Fibroblast of skin of abdomen (primary cell): ENCODE measurements at places on chromosomes 3 and 15.

GRCh38 chr3:127485396-127486170 is 105.0 kb downstream of the TPRA1 start:
- no peak for DNase-seq

DNA sequence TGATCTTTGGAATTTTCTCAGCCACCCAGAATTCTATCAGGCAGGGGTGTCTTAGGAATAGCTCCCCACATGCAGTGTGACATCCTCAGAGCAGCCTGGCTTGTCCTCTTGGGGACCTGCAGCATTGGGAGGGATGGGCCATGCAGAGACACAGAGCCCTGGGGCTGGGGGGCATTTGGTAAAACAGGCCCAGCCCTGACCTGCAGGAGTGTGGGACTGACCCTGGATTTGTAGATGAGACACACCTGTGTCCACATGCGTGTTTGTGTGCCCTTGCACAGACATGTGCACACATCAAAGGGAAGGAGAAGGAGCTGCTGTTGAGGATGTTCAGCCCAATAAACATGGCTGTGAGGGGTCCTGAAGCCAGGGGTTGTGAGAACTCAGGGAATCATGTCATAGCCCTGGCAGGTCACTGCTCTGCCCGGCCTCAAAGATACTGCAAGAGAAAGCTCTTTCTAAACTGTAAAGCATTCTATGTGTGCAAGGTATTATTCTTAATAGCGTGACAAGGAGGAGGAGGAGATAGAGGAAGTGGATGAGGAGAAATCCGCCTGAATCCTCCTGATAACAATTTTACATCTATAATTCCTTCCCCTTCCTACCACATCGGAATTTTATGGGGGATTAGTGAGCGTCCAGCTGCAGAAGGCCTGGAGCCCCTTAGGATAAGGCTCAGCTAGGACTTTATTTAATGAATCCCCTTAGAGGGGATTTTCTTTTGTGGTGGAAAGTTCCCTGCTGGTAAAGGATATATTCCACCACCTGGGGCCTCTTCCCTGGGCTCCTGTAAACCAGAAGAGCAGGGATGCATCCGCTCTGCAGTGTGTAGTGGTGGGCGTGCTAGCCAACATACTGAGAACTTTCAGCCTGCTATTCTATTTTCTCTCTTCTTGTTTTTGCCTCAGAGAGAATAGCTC is 245.5 kb downstream of the EPHB1 start:
- no peak for DNase-seq

DNA sequence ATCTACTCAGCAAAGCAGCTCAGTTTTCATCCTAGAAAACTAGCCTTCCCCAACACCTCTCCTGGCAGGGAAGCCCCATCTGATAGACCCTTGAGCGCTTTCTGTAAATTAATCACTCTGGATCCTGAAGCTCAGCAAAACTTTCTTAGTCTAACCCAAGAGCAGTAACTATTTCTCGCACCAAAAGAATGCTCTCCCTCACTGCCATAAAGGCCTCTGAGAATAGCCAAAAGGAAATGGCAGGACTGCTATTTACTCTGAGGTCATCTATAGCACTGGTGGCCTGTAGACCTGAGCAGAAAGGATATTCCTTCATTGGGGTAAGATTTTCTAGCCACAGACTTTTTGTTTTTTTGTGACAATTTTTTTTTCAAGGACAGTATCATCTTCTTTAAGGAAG is 345.8 kb upstream of the ADAMTS9 start:
- peak; percentile 64 for DNase-seq

DNA sequence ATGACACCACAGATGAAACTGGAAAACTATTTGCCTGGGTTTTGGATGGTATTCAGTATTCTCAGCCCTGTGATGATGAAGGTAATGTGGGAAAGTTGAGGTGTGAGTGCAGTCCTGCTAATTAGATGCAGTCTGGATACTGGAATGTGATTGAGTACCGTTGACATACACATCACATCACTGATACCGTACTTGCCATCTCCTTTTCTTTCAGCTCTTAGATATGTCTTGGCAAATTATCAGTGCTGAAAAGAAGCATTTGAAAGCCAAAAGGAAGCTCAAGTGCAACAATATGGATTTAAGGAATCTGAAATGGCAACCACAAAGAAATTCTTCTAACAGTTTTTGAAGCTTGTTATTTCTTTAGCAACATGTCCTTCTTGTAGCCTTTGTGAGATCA is 381.4 kb upstream of the TGFBR2 start:
- DNase-seq: peak; percentile 35

GRCh38 chr3:126083138-126083445 is 832 bp downstream of the SLC41A3 start:
- no peak for DNase-seq

GRCh38 chr3:39917065-39917773 is 107.8 kb downstream of the MYRIP start:
- peak; percentile 46 for DNase-seq

DNA sequence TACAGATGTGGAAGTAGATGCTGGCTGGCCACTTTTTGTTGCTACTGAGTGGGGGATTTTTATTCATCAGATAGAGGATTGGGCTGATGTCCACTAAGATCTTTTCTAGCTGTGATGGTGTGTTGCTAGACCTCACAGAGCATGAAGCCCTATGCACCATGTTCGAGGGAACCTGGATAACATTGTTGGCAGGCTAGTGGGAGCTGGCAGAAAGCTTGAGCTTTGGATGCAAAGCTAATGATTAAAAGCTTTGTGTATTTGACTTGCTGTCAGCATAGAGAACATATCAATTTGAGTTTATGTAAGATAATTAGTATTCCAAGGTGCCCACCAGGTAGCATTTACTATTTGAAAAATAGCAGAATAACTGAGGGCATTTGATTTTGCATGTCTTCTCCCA is 59.1 kb downstream of the ST6GAL1 start:
- DNase-seq: no peak

DNA sequence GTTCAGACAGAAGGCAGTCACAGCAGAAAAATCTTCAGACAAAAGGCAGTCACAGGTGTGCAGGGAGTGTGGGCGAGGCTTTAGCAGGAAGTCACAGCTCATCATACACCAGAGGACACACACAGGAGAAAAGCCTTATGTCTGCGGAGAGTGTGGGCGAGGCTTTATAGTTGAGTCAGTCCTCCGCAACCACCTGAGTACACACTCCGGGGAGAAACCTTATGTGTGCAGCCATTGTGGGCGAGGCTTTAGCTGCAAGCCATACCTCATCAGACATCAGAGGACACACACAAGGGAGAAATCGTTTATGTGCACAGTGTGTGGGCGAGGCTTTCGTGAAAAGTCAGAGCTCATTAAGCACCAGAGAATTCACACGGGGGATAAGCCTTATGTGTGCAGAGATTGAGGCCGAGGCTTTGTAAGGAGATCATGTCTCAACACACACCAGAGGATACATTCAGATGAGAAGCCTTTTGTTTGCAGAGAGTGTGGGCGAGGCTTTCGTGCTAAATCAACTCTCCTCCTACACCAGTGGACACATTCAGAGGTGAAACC is 27.6 kb downstream of the ZNF589 start:
- no peak for DNase-seq

DNA sequence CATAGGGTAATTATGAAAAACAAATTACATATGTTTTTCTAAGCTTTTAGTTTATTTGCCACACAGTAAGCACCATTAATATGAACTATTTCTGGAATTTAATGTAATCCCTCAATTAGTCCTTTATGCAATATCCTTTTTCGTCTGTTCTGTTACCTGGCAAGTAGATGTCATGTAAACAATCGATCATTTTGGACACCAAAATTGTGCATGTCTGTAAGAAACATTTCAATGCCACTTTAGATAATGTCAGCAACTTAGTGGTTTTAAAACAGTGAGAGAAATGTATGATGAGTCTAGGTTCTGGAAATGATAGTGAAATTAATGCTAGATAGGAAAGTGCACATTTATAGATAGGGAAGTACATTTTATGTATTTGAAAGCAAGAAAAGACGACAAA is 986.6 kb downstream of the ZPLD1 start:
- DNase-seq: no peak

- DNase-seq: no peak
Measured at GRCh38 chr15:80918196-80918783, 71.3 kb downstream of the MESD start.

DNA sequence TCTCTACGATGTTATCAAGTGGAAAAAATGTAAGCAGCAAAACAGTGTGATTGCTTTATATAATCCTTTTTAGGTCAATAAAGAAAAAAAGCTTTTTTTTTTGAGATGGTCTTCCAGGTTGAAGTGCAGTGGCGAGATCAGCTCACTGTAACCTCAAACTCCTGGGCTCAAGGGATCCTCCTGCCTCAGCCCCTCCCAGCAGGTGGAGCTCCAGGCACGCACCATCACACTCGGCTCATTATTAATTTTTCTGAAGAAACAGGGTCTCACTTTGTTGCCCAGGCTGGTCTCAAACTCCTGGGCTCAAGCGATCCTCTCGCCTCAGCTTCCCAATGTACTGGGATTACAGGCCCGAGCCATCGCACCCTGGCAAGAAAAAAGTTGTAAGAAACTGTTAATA is 17.3 kb downstream of the RNF168 start:
- DNase-seq: no peak

DNA sequence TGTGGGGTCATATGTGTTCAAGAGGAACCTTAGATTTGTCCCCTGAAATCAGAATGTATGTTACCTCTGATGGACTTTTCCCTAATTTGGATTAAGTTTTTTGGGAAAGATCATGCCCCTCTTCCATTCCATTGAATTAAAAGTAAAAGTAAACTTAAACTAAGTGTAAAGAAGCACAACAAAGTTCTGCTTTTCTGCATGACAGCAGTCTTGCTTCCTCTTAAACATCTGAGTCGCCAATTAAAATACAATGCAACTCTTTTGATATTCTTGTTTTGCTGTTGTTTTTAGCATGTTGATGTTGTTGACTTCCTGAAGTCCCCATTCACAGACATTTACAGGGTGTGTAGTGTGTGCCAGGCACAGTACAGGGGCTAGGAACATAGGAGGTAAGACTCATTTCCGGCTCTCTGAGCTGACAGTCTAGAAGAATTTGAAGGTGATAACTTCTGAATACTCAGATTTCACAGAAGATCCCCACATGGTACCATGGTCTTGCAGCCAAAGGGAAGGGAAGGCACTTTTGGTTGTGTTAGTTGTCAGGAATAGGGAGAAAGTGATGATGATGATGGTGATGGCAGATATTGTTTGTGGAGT is 45.0 kb downstream of the USP13 start:
- no peak for DNase-seq

DNA sequence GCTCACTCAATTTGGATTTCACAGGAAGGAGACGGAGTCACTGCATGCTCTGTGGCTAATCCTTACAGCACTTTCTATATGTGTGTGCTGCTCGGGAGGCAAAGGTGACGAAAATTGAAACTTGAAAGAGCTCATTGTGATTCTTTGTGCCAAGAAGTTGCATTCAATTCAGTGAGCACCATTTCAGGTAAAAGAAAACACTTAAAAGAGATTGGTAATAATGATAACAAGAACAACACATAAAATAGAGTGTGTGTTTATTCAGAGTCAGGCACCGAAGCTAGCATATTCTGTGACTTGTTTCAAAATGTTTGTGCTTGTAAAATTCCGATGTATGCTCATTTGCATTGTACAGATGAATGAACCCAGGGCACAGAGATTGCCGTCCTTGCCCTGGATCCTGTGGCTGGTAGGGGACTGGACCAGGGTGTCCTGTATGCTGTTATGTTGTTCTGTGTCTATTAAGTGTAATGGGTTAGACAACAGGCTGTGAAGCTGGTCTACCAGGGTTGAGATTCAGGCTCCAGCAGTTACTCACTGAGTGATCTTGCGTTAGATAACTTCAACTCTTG is 193.3 kb upstream of the PROK2 start:
- DNase-seq: no peak

- DNase-seq: peak; percentile 35
Measured at GRCh38 chr3:17431004-17431403, 311.4 kb downstream of the TBC1D5 start.

GRCh38 chr3:101689286-101689685 is 2.8 kb upstream of the RPL24 start:
- no peak for DNase-seq

DNA sequence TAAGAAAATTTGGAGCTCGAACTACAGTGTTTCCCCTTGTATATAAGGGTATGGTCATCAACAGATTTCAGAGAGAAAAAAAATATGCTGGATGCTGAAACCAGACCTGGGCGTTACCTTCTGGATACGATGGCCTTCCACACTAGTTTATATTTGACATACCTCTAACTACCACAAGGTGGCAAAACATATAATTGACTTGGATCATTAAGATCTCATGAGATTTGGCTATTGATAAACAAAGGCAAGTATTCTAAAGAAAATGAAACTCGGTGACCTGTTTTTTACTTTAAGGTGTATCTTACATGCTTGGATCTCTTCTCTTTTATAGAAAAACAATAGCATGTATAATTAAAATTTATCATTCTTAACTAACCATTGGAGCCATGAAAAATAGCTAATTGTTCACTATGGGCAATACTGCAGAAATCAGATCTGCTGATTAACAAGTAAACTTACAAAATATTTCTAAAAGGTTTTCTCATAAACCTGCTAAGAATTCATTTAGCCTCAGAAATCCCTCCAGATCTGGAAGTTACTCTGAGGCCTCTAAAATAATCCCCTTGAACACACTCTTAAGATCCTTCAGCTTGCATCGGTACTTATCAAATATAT is 300.6 kb upstream of the KCNH8 start:
- DNase-seq: no peak

DNA sequence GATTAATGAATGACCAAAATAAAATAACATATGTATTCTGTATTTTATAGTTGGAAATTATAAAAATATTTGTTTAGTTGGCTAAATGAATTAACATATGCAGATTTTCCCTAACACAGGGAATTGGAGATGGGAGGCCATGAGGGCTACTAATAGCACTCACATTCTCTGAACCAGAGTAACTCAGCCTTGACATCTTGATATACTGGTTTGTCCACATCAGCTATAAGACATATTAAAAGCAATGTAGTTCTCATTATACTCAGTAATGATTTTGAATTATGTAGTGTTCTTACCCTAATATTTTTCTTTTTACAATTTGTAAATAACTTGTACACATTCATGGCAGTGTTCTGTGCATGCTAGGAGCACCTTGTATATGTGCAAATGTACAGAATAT is 255.9 kb downstream of the EPHA6 start:
- no peak for DNase-seq

DNA sequence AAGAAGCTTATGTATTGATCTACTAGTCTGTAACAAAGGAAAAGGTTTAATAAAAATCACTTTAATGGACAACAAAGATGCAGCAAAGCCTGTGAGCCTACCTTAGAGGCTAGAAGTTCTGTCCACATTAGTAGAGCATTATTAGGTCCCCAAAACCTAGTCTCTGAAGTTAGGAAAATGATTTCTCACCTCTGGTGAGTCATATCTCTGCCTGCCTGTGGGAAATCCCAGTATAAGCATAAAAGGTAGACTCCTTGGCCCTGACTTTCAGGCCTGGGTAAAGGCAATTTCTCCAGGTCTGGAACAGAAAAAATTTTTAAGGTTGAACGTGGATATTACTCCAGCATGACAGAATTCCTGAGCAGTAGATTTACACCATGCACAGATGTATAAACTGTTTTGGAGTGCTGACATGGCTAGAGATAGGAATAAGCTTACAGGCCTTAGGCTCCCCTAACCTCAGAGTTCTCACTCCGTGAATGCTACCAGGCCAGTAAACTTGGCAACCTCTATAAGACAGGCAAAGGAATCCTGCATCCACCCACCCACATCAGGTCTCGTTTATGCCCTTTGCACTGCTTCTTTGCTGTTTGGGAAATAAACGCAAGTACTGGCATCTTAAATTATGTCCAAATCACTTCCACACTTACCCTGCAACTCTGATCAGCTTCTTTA is 104.1 kb downstream of the SERPINI1 start:
- DNase-seq: no peak

- DNase-seq: no peak
Measured at GRCh38 chr3:59769127-59769750, 719.4 kb upstream of the CFAP20DC start.

- DNase-seq: no peak
Measured at GRCh38 chr3:59107856-59108815, 58.3 kb upstream of the CFAP20DC start.
